Sigmoid colon (tissue), 7 donors: ENCODE measurements at places on chromosomes 11 and 22. TPM values are rescaled to one million over a fixed set of nuclear protein-coding genes. Genes with fewer than 3 reads are reported as not detected.

DNA sequence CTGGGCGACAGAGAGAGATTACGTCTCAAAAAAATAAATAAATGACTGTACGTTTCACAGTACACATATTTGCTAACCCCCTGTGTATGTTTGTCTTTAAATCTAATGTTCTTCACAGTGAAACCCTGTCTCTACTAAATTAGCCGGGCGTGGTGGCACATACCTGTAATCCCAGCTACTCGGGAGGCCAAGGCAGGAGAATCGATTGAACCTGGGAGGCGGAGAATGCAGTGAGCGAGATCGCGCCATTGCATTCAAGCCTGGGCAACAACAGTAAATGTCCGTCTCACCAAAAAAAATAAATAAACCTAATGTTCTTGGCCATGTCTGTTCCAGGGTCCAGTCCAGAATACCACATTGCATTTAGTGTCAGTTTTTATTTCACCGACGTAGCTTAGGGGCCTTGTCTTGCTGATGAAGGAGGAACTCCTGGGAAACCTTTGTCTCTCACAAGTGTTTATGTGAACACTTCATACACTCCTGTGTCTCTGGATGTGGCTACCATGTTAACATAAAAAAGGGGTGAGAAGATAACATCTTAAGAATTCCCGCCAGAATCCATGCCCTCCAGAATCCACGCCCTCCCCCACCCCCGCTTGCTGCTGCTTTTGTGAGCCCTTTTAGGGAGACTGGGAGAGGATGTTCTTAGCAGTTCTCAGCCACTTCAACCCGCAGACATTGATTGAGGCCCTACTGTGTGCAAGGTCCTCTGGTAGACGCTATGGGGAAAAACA, 5.0 kb upstream of the SERHL2 start:
- no peaks in the 10 kb centered on the region for H3K27me3 ChIP-seq
- no peak overlapping the region for H3K27ac ChIP-seq
- no peaks in the 10 kb centered on the region for H3K36me3 ChIP-seq
- DNase-seq, result no peak

OR6T1 gene
- polyA plus RNA-seq, result not detected

DNA sequence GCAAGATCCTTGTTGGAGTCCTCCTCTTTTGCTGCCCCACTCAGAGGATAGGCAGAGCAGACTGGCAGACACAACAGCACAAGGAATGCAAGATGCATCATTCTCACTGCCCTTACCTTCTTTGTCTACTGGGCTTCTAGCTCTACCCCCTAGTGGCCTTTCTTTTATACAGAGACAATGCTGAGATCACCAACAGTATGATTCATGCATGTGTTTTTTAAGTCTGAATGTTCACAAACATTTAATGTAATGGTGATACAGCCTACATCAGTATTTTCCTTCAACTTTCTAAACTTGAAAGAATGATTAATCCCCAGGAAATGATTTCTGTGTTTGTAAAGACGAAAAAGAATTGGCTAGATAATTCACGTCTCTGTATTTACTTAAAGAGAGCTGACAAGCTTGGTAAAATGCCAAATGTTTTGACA, at the start of gene MMP10:
MMP10 (minus strand) TSS at position 138 of the 428 bp plus-strand sequence; CDS start at position 101, 37 bp downstream.
- no peak within 1 kb of the TSS for H3K4me3 ChIP-seq
- DNase-seq, result no peak
- H3K36me3 ChIP-seq, result no peaks in the 10 kb centered on the region
- H3K4me1 ChIP-seq, result no peaks in the 10 kb centered on the region
- no peaks in the 10 kb centered on the region for H3K27me3 ChIP-seq

CABP4 gene
- 0.60 TPM for polyA plus RNA-seq

- H3K4me1 ChIP-seq, result no peaks in the 10 kb centered on the region
- H3K4me3 ChIP-seq, result no peak overlapping the region
- H3K27ac ChIP-seq, result peak overlapping the region; percentile 74
- peaks cover 44% of the 10 kb centered on the region for H3K36me3 ChIP-seq
- H3K27me3 ChIP-seq, result no peaks in the 10 kb centered on the region
Observed at GRCh38 chr11:43920598-43921419, 21.6 kb upstream of the C11orf96 start.

- no peaks in the 10 kb centered on the region for H3K36me3 ChIP-seq
- DNase-seq, result peak; percentile 46
- no peak overlapping the region for H3K4me3 ChIP-seq
- peaks cover 7% of the 10 kb centered on the region for H3K27me3 ChIP-seq
Observed at GRCh38 chr11:71283971-71284441, 31.6 kb upstream of the SHANK2 start.

GRCh38 chr11:6599881-6600390, 3.5 kb downstream of the RRP8 start:
- H3K27me3 ChIP-seq, result no peaks in the 10 kb centered on the region
- H3K4me3 ChIP-seq, result no peak overlapping the region
- no peak overlapping the region for H3K27ac ChIP-seq
- H3K4me1 ChIP-seq, result peaks cover 82% of the 10 kb centered on the region
- DNase-seq, result peak; percentile 64
- H3K36me3 ChIP-seq, result peaks cover 29% of the 10 kb centered on the region

GRCh38 chr11:65496304-65497140, 2.3 kb upstream of the MALAT1 start:
- H3K36me3 ChIP-seq, result peaks cover 10% of the 10 kb centered on the region
- H3K27me3 ChIP-seq, result no peaks in the 10 kb centered on the region
- H3K4me1 ChIP-seq, result peaks cover 55% of the 10 kb centered on the region
- peak overlapping the region; percentile 73 for H3K4me3 ChIP-seq
- peak overlapping the region; percentile 100 for H3K27ac ChIP-seq

- H3K36me3 ChIP-seq, result no peaks in the 10 kb centered on the region
- H3K27ac ChIP-seq, result no peak overlapping the region
- H3K4me3 ChIP-seq, result no peak overlapping the region
- peak; percentile 62 for DNase-seq
- peaks cover 37% of the 10 kb centered on the region for H3K27me3 ChIP-seq
Observed at GRCh38 chr22:43881091-43882061, 10.4 kb downstream of the PNPLA5 start.

- H3K27me3 ChIP-seq, result peaks cover 11% of the 10 kb centered on the region
- H3K4me3 ChIP-seq, result no peak overlapping the region
- no peak overlapping the region for H3K27ac ChIP-seq
- no peaks in the 10 kb centered on the region for H3K4me1 ChIP-seq
Observed at GRCh38 chr11:2467695-2468055, 22.9 kb downstream of the KCNQ1 start.

- no peaks in the 10 kb centered on the region for H3K4me1 ChIP-seq
- no peak overlapping the region for H3K27ac ChIP-seq
- DNase-seq, result no peak
- H3K27me3 ChIP-seq, result no peaks in the 10 kb centered on the region
- no peak overlapping the region for H3K4me3 ChIP-seq
- no peaks in the 10 kb centered on the region for H3K36me3 ChIP-seq
Observed at GRCh38 chr11:33542921-33543320, 157.7 kb downstream of the C11orf91 start.

- H3K36me3 ChIP-seq, result no peaks in the 10 kb centered on the region
- no peak for DNase-seq
- H3K27me3 ChIP-seq, result no peaks in the 10 kb centered on the region
- peak within 1 kb of the TSS; percentile 80 for H3K4me3 ChIP-seq
- H3K27ac ChIP-seq, result peak within 1 kb of the TSS; percentile 98
Observed at GRCh38 chr11:83156996-83157593, at the start of gene PCF11. Gene PCF11 (plus strand): TSS chr11:83157131. CDS start chr11:83157440, 309 bp downstream.

DNA sequence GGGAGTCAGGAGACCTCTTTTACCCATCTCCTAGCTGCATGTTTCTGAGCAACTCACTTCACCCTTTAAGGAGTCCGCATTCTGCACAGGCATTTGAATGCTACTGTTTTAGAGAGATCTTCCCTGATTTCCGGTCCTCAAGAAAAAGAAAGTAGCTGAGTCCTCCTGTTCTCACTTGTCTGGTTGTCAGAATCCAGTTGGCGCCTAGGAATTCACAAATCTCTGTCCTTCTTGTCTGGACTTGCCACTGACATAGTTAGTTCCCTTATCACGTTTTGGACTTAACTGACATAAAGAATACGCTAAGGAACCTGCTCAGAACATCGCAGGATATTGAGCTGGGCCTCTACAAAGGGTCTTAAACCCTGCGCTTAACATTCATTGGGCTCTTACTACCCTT, 61.3 kb upstream of the OR5P2 start:
- H3K27ac ChIP-seq, result no peak overlapping the region
- no peaks in the 10 kb centered on the region for H3K4me1 ChIP-seq

DNA sequence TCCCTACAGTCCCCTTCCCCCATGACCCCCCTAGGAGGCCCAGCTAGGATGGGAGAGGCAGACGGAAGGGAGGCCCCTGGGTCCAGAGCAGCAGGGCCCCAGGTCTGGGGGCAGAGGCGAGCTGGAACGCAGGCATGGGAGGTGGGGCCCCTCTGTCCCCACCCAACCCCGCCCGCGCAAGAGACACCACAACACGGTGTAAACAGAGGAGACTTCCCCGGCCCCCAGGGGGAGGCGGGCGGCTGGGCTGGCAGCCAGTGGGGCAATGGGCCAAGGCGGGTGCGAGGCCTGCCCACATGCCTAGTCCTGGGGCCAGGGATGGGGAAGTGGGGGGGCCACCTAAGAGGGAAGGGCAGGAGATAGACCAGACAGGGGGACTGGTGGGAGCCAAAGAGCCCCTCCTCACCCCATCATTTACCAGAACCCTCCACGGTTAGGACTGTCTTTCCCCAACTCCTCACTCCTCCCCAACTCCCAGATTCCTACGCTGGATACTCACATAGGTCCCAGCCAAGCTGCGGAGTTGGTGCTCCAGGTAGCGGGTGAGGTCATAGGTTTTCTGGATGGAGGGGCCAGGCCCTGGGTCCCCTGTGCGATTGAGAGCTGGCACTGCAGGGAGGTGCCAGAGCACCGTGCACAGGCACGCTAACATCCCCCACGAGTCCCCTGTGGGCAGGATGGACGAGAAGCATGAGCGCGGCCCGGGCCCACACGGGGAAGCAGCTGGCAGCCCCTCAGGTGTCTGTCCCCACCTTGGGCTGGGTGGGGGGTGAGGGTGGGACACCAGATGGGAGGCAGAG, 6.2 kb downstream of the CLCF1 start:
- peaks cover 67% of the 10 kb centered on the region for H3K4me1 ChIP-seq
- H3K4me3 ChIP-seq, result no peak overlapping the region
- H3K36me3 ChIP-seq, result no peaks in the 10 kb centered on the region
- H3K27me3 ChIP-seq, result no peaks in the 10 kb centered on the region
- DNase-seq, result no peak

GRCh38 chr22:20022978-20023613, 2.2 kb downstream of the TANGO2 start:
- H3K4me1 ChIP-seq, result peaks cover 29% of the 10 kb centered on the region
- peak; percentile 55 for DNase-seq
- no peaks in the 10 kb centered on the region for H3K36me3 ChIP-seq
- no peak overlapping the region for H3K27ac ChIP-seq
- H3K27me3 ChIP-seq, result no peaks in the 10 kb centered on the region
- no peak overlapping the region for H3K4me3 ChIP-seq

DNA sequence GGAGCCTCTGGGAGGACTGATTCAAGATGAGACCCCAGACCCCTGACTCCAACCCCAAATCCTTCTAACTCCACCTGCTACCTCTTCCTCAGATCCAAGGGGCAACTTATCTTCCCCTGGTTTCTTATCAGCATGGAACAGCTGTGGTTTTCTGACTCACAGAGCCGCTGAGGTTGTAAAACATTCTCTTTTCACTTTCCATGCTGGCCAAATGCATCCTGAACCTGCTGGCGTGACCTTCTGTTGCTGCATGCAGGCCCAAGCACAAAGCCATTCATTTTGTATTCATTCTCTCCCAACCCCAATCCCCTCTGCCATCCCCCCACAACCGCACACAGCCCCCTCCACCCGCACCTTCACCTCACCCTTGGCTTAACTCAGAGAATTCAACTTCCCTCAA, 70.3 kb downstream of the SEZ6L start:
- no peak overlapping the region for H3K4me3 ChIP-seq
- no peak for DNase-seq
- no peak overlapping the region for H3K27ac ChIP-seq

- H3K36me3 ChIP-seq, result no peaks in the 10 kb centered on the region
- H3K27me3 ChIP-seq, result no peaks in the 10 kb centered on the region
Observed at GRCh38 chr11:33689085-33689484, 11.5 kb downstream of the C11orf91 start.

- H3K36me3 ChIP-seq, result no peaks in the 10 kb centered on the region
- H3K27ac ChIP-seq, result no peak overlapping the region
- H3K4me3 ChIP-seq, result no peak overlapping the region
- H3K27me3 ChIP-seq, result no peaks in the 10 kb centered on the region
- no peaks in the 10 kb centered on the region for H3K4me1 ChIP-seq
Observed at GRCh38 chr11:130947481-130947880, 31.2 kb upstream of the SNX19 start.

- H3K4me3 ChIP-seq, result peak overlapping the region; percentile 82
- H3K36me3 ChIP-seq, result no peaks in the 10 kb centered on the region
- H3K4me1 ChIP-seq, result peaks cover 30% of the 10 kb centered on the region
- H3K27ac ChIP-seq, result peak overlapping the region; percentile 91
- no peak for DNase-seq
Observed at GRCh38 chr22:31488988-31489617, 539 bp downstream of the EIF4ENIF1 start.

RELT gene
- polyA plus RNA-seq, result 1.2 TPM

ELF5 gene
- not detected for polyA plus RNA-seq

DNA sequence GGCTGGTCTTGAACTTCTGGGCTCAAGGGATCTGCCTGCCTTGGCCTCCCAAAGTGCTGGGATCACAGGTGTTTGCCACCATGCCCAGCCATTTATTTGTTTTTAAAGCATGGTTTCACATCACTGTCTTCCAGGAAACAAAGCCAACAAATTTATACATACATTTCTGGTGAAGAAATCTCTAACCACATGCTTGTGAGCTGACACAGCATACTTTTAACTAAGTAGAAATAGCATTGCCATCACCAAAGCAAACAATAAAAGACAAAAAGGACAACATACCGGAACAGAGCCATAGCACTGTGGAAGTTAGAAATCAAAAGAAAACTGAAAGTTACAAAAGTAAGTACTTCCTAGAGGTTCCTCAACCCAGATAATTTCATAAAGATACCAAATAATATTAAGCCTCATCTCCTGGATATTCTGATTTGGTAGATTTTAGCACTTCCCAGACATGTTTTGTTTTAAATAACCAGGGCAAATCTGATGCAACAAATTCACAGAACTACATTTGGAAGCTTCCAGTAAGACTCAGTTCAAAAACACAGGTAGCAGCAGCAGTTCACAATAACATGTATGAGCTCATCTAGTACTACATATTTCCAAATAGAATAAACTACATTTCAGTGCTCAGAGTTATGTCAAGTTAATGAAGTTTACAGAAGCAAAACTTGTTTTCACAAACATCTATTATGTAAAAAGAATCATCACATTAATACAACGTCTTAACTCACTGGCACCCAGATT, 70.6 kb downstream of the RRAS2 start:
- H3K36me3 ChIP-seq, result no peaks in the 10 kb centered on the region
- DNase-seq, result no peak
- H3K27ac ChIP-seq, result peak overlapping the region; percentile 55
- H3K27me3 ChIP-seq, result no peaks in the 10 kb centered on the region
- no peaks in the 10 kb centered on the region for H3K4me1 ChIP-seq
- H3K4me3 ChIP-seq, result no peak overlapping the region

SCGB1A1 gene
- not detected for polyA plus RNA-seq

- H3K4me3 ChIP-seq, result no peak overlapping the region
- H3K27ac ChIP-seq, result no peak overlapping the region
- no peak for DNase-seq
- no peaks in the 10 kb centered on the region for H3K27me3 ChIP-seq
- no peaks in the 10 kb centered on the region for H3K36me3 ChIP-seq
Observed at GRCh38 chr11:62077132-62077531, 46.7 kb upstream of the INCENP start.

CRYBB2 gene
- not detected for polyA plus RNA-seq

OR2AT4 gene
- not detected for polyA plus RNA-seq
